Stimulated activated CD8-positive, alpha-beta memory T cell treated with anti-CD3 and anti-CD28 coated beads, Interleukin-7, amount 100 ng/mL, for 1 hour (primary cell): ENCODE measurements at places on chromosomes 5 and 9.

GRCh38 chr5:31941151-31941755 lies 232.9 kb downstream of the GOLPH3 start:
- DNase-seq, result no peak

DNA sequence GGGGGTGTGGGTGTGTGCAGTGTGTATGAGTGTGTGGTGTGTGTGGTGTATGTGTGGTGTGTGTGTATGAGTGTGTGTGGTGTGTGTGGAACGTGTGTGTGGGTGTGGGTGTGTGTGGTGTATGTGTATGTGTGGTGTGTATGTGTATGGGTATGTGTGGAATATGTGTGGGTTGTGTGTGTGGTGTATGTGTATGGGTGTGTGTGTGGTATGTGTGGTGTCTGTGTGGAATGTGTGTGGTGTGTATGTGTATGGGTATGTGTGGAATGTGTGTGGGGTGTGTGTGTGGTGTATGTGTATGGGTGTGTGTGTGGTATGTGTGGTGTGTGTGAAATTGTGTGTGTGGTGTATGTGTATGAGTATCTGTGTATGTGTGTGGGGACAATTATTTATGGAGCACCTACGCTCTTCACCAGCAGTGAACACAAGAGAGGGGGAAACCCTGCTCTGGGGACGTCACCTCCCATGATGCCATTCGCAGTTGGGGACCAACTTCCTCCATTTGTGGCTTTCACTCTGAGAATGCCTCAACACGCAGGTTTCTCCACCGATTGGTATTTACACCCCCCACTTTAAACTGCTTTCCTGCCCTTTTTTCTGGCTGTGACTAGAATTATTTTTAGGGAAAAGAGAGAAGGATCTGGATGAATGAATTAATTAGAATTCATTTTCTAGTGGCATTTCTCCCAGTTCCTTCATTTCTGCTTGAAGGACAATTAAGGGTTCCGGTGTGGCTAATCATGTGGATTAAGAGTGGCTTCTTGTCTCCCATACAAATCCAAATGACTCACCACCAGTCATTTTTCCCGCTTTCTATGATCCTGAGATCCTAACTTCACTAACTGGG lies 238.1 kb downstream of the ROR2 start:
- no peak for DNase-seq

- no peak for DNase-seq
Observed at GRCh38 chr9:121839726-121840500, 188.5 kb downstream of the DAB2IP start.

DNA sequence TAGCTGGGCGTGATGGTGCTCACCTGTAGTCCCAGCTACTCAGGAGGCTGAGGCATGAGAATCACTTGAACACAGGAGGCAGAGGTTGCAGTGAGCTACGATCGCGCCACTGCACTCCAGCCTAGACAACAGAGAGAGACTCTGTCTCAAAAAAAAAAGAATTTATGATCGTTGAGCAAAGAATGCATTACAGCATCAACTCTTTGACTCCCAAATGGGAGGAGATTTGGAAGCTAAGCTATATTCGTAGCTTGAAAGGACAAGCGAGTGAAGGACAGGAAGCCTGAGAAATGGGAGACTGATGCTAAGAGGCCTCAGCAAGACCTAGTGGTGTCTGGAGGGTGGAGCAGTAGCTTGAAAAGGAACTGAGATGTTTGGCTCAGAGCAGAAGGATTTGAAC lies 10.3 kb upstream of the CCIN start:
- DNase-seq, result no peak

- DNase-seq, result no peak
Observed at GRCh38 chr5:115246361-115246991, 16.2 kb downstream of the PGGT1B start.

GRCh38 chr9:23747088-23748075 lies 78.7 kb downstream of the ELAVL2 start:
- DNase-seq, result no peak

DNA sequence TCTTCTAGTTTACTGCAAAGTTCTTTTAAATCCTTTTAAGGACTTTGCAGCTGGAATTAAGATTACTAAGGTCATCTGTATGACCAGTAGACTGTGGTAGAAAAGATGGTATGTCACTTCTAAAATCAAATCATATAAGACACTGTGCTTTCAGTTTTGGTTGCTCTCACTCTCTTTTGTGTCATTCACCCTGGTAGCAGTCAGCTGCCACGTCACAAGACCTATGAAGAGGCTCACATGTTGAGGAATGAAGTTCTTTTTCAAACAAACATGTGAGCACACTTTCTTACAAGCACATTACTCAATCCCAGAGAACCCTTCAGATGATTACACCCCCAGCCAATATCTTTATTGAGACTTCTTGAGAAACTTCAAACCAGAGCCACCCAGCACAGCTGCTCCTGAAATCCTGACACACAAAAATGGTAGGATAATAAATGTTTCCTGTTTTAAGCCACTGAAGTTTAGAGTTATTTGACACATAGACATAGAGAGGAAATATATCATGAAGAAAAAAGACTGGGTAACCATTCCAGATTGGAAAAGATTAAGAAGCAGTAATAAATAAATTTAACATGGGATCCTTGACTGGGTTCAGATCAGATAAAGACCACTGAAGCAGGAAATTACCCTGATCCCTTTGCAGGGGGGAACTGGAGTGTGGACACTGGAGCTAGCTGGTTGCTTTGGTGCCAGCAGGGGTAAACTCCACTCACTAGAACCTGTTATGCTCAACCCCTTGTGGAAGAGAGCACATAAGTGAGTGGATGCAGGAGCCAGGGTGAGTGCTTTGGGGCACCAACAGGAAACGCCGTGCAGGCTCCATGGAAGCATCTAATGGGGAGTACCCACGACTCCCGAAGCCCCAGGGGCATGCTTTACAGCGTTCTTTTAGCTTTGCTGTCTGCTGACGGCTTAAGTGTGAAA lies 64.1 kb downstream of the SLCO4C1 start:
- DNase-seq, result no peak
